Suppressor macrophage treated with lipopolysaccharide for 1 hour (primary cell): ENCODE measurements at places on chromosomes 12 and 14.

GRCh38 chr12:103623716-103624115 lies 36.6 kb downstream of the STAB2 start:
- DNase-seq, result no peak

DNA sequence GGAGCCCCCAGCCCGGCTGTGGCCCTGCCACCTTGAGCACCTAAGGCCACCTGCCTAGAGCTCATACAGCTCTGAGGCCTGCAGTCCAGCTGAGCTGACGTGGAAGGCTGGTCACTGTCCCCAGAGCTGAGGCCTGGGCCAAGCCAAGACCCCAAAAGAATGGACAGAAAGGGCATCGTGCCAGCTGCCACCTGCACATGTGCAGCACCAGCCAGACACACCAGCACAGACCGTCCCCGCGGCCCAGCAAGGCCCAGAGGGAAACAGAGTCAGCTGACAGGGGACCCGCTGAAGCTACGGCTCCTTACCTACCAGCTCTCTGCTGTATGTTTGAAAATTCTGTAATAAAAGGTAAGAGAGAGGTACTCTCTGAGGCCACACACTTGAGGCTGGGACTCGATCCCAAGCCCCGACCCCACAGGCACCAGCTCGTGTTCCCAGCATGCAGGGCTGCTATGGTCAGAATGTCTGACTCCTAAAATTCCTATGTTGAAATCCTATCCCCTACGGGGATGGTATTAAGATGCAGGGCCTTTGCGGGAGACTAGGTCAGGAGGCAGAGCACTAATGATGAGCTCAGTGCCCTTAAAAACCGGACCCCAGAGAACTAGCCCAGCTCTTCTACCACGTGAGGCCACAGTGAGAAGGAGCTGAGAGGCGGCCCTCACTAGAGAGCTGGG lies 25.4 kb downstream of the BRF1 start:
- no peak for DNase-seq

DNA sequence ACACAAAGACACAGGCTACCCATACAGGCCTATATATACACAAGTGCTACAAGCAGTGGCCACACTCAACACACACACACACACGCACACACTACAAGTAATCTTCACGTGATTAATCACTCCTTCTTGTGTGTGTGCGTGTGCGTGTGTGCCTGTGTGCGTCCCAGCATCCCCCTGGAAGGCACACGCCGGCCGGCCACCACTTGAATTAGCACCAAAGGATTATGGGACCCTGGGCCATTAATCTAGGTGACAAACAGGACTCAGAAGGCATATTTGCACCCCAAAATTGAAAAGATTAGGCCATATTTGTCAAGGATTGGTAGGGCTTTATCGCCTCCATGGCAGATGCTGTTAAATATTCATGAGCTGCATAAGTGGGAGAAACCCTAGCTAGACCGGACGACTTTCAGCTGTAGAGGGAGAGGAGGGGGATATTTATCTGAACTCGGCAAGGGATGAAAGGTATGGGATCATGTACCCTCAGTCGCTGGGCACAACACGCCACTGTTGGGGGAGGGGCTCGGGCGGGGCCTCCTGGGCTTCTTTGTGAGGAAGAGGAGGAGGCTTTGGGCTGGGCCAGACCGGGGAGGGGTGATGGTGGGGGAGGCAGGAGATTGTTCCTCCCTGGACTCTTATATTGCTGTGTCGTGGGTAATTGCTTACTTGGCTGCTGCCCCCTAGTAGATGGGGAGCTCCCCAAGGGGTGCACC lies 89.6 kb upstream of the LHX5 start:
- DNase-seq, result no peak

- no peak for DNase-seq
These were observed 15.2 kb downstream of the ADCY6 start for GRCh38 chr12:48773686-48774085.

- DNase-seq, result no peak
These were observed 228.4 kb upstream of the SOX5 start for GRCh38 chr12:24177889-24178288.

DNA sequence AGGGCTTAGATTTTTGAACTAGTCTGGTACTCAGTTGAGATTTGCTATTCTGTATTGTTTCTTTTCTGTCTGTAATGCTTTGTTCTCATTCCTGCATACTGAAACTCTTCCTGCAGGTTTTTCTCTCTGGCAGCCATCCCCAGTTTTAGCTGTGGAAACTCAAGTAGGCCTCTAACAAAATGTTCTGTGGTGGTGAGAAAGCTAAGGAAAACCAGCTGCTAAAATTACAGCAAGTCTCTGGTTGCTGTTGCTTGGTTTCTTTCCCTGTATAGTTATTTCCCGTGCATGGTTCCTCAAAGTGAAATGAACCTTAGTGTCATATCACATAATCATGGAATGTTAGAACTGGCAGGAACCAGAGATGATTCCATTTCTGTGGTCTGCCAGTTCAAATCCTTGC lies 442.5 kb downstream of the NRXN3 start:
- no peak for DNase-seq

DNA sequence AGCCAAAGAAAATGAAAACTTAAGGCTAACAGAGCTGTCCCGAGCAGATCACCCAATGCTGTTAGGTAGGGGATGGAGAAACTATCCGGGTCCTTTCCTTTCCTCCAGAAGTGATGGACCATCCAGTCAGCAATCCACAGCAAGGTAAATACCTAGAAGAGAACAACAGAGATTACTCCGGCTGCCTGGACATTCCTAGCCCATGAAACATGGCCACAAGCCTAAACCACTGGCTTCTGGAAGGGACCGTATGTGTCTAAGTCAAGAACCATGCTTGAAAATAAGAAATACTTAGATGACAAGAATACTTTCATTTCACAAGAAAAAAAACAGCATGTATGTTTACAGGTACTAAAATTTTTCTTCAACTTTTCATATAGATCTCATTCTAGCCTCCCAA lies 152.9 kb downstream of the SLC41A2 start:
- DNase-seq, result no peak

DNA sequence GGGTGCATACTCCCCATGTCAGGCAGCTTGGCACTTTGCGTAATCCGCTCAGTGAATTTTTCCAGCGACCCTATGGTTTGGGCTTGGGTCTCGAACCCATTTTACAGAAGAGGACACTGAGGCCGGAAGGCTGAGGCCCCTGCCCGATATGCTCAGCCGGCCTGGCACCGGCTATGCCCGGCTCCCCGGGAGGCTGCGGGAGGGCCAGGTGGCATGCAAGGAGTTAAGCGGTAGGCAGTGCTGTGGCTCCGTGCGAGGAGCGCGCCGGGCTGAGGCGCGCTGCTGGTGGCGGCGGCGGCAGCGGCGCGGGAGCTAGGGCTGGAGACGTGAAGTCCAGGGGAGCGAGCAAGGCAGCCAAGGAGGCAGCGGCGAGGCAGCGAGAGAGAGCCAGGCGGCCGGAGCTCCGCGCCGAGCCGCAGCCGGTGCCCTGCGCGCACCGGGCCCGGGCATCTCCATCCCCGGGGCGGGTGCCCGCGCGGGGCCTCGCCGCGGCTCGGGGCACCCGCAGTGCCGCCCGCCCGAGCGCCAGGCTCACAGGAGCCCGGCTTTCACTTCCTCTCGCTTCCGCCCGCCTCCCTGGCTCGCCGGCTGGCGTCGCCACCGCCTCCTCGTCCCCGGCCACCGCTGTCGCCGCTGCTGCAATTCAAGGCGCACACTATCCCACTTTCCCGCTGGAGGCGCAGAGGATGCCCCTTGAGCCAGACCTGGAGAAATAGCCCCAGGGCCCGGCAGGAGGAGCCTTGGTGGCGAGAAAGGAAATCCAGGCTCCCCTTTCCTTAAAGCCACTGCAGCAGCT lies at the start of gene WSCD2:
Gene WSCD2 (plus strand): TSS at position 272 of the 796 bp plus-strand sequence. CDS start 66,545 bp downstream, outside the sequence.
- DNase-seq, result peak; percentile 78

- no peak for DNase-seq
These were observed 178.3 kb downstream of the CACNA1C start for GRCh38 chr12:2231011-2231595.

DNA sequence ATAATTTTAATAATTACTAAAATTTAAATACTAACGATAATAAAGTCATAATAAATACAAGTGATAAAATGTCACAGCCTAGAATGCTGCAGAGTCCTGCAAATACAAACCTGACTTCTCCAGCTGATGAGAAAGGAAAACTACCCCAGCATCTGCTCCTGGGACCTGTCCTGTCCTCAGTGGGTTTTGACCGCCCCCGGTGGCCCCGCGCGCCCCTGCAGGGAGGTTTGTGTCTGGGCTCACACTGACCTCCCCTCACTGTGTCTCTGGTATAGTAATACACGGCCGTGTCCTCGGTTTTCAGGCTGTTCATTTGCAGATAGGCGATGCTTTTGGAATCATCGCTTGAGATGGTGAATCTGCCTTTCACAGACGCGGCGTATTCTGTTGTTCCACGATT lies 1139.4 kb downstream of the TMEM121 start:
- DNase-seq, result no peak

DNA sequence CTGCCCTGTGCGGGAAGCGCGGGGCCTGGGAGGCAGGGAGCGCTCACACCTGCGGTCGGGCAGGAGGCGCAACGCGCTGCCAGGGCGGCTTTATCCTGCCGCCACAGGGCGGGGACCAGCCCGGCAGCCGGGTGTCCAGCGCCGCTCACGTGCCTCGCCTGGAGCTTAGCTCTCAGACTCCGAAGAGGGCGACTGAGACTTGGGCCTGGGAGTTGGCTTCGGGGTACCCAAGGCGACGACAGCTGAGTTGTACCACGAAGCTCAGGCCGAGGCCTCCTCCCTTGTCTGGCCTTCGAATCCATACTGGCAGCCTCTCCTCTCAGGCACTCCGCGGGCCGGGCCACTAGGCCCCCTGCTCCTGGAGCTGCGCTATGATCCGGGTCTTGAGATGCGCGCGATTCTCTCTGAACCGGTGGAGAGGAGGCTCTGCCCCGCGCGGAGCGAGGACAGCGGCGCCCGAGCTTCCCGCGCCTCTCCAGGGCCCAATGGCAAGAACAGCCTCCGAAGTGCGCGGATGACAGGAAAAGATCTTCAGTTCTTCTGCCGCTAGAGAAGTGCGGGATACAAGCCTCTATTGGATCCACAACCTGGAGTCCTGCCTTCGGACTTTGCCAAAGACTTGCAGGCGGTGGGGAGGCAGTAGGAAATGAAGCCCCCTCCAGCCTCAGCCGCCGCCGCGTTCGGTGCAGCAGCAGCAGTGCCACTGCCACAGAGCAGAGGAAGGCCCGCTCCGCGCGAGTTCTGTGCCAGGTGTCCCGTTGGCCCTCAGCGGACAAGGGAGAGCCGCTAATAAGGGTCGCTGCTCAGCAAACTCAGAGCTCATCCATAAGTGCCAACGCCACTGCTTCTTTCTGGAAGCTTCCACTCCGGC lies 6.8 kb downstream of the SIX1 start:
- no peak for DNase-seq

DNA sequence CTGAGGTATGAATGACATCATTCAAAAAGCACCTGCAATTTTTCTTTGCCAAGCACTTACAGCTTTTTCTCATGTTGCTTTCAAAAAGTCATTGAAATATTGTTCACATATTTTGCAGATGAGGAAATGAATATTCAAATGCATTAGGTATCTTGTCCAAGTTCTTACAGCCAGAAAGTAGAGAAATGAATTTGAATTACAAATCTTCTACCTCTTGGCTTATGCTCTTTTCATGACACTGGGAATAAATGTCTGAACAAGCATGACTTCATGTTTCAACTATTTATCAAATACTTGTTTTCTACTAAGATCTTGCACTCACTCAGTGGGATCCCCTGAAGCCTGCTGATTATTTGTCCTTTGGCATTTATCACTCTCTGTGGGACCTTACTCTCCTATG lies 267.2 kb upstream of the BTG1 start:
- DNase-seq, result no peak

- DNase-seq, result no peak
These were observed 399.6 kb downstream of the KCNH5 start for GRCh38 chr14:62645649-62646048.

- no peak for DNase-seq
These were observed 114.2 kb downstream of the PDE3A start for GRCh38 chr12:20482491-20483054.

- DNase-seq, result no peak
These were observed 73.0 kb downstream of the TMEM132D start for GRCh38 chr12:129830796-129831195.

DNA sequence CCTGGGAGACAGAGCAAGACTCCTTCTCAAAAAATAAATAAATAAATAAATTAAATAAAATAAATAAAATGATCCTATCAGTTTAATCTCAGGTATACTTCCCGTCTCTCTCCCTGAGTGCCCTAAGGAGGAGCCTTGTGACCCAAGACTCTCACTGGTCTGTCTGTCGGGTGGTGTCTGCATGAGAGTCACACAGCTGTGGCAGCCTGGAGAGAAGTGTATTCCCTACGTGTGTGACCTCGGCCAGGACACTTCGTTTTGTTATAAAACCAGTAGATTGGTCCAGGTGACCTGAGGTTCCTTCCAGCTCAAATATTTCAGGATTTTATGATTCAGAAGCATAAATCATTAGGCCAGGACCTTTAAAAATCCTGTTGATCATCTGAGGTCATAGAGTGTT lies 4.8 kb downstream of the SYNE3 start:
- DNase-seq, result no peak
